ENCODE measurements at places on chromosomes 5 and 9.

- no peak for DNase-seq
These were observed 370.2 kb upstream of the BRINP1 start for GRCh38 chr9:119739476-119739875.

GRCh38 chr9:128124873-128125579, 2.5 kb downstream of the PTGES2 start:
- peak; percentile 48 for DNase-seq

DNA sequence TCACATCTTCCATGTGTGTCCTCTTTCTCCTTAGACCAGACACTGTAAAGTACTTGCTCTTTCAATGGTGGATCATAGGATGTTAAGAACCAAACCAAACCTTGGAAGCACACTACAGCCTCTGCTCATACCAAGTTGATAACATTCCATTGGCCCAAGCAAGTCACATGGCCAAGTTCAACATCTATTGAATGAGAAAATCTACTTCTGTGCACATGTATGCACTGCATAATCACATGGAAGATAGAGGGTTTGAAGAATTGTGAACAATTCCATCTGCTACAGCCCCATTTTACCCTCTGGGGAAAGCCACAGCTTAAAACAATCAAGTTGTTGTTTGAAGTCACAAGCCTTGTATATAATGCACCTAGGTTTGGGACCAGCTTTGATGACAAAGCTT, 68.2 kb downstream of the MFAP3 start:
- DNase-seq = no peak

- no peak for DNase-seq
These were observed 4.8 kb downstream of the ATP6V1G1 start for GRCh38 chr9:114592356-114592755.

- no peak for DNase-seq
These were observed 1.7 kb upstream of the PTPDC1 start for GRCh38 chr9:94082553-94082952.

GRCh38 chr5:71778678-71779276, 59.7 kb downstream of the CARTPT start:
- peak; percentile 52 for DNase-seq

GRCh38 chr5:164597293-164597900, 1092.0 kb downstream of the MAT2B start:
- peak; percentile 34 for DNase-seq

DNA sequence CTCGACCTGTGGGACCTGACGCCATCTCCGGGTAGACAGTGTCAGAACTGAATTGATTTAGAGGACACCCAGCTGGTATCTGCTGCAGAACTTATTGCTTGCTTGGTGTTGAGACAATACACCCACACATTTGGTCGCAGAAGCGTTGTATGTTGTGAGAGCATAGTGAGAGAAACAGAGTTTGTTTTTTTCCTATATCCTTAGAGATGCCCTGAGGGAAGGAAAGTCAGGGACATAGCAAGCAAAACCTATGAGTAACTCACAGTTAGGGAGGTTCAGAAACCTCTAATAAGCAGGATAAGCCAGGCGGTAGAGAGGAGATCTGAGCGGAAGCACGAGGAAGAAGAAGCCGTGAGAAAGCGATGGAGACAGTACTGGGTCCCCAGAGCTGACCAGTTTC, 59.8 kb downstream of the PTCD2 start:
- no peak for DNase-seq

DNA sequence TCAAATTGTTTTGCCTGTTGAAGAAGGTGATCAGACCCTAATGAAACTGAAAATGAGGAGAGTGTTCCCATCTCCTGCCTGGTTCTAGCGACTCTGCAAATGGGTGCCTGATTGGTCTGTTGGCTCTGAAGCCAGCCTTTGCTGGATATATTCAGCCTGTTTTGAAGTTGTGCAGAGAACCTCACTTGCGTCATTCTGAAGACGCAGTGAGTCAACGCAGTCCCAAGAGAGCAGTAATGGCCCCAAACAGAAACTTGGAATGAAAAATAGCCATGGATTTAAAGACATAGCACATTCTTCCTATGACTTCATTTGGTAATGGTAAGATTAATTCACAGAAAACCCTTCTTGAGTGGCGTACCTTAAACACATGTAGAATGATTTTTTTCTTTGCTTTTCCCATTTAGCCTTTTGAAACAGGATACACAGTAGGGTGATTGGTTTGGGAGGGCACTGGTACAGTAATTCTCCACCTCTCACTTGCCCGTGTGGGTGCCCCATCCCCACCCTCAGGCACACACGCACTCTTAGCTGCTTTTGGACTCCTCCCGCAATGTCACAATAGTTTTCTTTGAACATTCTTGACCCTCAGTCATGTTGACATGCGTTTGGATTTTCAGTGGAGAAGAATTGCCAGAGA, 54.1 kb upstream of the ABL1 start:
- peak; percentile 96 for DNase-seq

DNA sequence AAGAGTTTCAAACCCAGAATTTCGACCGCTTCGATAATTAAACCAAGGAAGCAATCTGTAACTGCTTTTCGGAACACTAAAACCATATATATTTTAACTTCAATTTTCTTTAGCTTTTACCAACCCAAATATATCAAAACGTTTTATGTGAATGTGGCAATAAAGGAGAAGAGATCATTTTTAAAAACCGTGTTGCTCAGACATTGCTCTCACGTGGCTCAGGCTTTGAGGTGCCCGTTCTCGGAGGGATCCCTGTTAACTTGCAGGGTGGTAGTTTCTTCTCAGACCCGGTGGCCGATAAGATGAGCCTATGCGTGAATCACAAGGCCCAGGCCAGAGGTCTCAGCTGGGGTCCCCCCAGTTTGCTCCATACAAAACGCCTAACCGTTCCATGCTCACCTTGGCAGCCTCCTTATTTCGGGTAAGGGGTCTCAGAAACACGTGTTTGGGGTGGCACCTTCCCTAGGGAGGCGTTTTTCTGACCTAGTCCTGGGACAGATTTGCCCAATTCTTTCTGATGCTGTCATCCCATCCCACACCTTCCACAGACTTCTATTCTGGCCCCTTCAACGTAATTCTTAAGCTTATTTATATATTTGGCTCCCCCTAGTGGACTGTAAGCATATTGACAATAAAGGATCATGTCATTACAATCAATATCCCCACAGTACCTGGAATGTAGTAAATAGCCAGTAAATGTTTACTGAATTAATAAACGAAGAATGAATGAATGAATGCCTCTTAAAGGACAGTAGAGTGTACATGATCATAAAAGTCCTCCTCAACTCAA, 48.1 kb downstream of the THBS4 start:
- peak; percentile 69 for DNase-seq

GRCh38 chr5:5308319-5308718, 114.2 kb upstream of the ICE1 start:
- no peak for DNase-seq

- no peak for DNase-seq
These were observed 193.3 kb downstream of the NTRK2 start for GRCh38 chr9:84862810-84863287.

GRCh38 chr5:40022057-40022456, 597.3 kb upstream of the DAB2 start:
- DNase-seq = no peak

DNA sequence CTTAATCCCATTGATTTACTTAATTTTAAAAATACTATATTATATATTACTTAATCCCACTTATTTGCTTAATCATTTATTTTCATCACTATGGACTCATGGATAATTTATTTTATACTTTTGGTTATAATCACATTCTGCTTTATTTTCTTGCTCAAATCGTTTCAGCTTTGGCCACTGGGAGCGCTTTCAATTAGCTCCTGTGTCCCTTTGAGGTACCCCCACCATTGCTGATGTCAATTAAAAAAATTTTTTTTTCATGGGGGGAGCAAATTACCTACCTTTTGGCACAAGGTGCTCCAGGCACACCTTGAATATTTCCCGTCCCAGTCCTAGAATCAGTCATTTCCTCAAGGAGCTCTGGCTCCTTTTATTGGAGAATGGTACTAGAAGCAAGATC, 1.4 kb upstream of the TRIO start:
- DNase-seq = no peak

- DNase-seq = no peak
These were observed 35.2 kb downstream of the RAI14 start for GRCh38 chr5:34691326-34691725.

DNA sequence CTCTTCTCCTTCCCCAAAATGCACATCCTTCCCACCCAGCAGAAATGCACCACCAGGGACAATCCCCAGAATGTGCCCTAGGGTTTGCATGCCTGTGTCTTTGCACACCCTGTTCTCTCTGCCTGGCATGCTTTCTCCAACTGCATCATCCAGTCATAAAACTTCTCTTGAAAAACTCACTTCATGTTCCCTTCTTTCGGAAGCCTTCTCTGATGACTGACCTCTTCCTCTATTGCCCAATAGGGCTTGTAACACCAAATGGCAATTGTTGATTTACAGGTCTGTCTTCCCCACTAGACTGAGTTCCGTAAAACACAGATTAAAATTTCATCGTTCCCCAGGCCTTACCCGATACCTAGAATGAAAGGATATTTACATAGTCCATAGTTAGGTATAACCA, 83.1 kb upstream of the SPOCK1 start:
- no peak for DNase-seq

GRCh38 chr9:134692573-134692860, 50.9 kb downstream of the COL5A1 start:
- no peak for DNase-seq

- DNase-seq = no peak
These were observed 2.6 kb upstream of the SVEP1 start for GRCh38 chr9:110582156-110582555.

GRCh38 chr5:16916262-16916878, 19.7 kb downstream of the MYO10 start:
- no peak for DNase-seq

- DNase-seq = no peak
These were observed 2.9 kb downstream of the PLCXD3 start for GRCh38 chr5:41507501-41507900.

DNA sequence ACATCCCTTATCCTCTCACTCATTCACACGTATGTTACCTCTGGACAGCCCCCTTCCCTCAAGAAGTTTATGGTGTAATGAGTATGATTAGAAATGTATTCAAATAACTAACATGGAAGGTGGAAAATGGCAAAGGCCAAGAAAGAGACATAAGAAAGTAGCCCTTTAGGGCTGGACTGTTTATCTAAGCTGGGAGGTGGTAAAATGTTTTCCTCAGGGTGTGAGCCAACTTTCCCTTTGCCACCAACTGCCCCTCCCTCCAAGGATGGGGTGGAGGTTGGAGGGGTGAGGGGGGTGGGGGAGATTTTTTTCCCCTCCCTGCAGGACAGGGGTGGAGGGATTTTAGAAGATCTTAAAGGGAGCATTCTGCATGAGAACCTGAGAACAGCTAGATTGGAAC, 8.2 kb downstream of the SLC45A2 start:
- DNase-seq = no peak

- DNase-seq = no peak
These were observed 146.9 kb downstream of the GOLPH3 start for GRCh38 chr5:32027093-32027716.

- no peak for DNase-seq
These were observed 13.0 kb upstream of the SH3RF2 start for GRCh38 chr5:145923405-145923804.

GRCh38 chr9:78115073-78115472, 83.5 kb upstream of the GNAQ start:
- DNase-seq = peak; percentile 26

DNA sequence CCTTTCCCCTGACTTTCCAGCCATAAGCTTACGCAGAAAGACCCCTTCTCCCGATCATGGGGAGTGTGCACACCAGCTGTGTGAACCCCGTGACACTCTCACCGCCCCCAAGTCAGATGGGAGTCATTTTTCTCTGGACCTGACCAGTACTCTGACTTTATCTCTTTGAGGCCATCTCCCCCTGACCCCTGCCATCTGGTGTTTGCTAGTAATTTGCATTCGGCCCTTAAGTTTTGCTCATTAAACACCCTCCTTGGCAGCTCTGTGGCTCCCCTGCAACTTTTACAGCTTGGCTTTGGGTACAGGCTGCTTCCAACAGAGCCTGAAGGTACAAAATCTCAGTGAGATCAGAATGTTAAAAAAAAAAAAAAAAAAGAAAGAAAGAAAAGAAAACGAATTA, 43.9 kb downstream of the PDZD2 start:
- DNase-seq = no peak

Data from NCI-H460 (cell line).